SJCRH30 (cell line): ENCODE measurements at places on chromosomes 2 and 18. TPM values are rescaled to one million over a fixed set of nuclear protein-coding genes. Genes with fewer than 3 reads are reported as not detected.
A peak's percentile ranks its signal among the peaks of the same experiment; 100 is the strongest.

The RIT2 gene
- not detected in 2 replicates for total RNA-seq

The CCDC195 gene
- 0.91 and 1.1 TPM in 2 replicates for total RNA-seq

The TUBA4B gene
- total RNA-seq: 0.08 TPM in 1 of 2 replicates, not detected in the other

The UNC80 gene
- total RNA-seq: 6.0 and 7.2 TPM in 2 replicates

- H3K36me3 ChIP-seq: no peaks in the 10 kb centered on the region
- DNase-seq: no peak
- H3K27me3 ChIP-seq: 0 out of 2 replicates have a peak, but pooled peaks cover 4% of the 10 kb centered on the region
- no peak overlapping the region for H3K4me3 ChIP-seq
- H3K27ac ChIP-seq: no peak overlapping the region
Observed at GRCh38 chr2:62186156-62186905, 9.6 kb upstream of the B3GNT2 start.

The CABYR gene
- total RNA-seq: not detected in 2 replicates

GRCh38 chr2:170163411-170164065 is 14.4 kb upstream of the MYO3B start:
- H3K4me1 ChIP-seq: no peaks in the 10 kb centered on the region
- no peak overlapping the region for H3K27ac ChIP-seq
- no peaks in the 10 kb centered on the region for H3K36me3 ChIP-seq
- no peaks in the 10 kb centered on the region for H3K27me3 ChIP-seq
- no peak overlapping the region for H3K4me3 ChIP-seq

GRCh38 chr18:13583576-13584550 is 142.5 kb downstream of the FAM210A start:
- H3K4me1 ChIP-seq: no peaks in the 10 kb centered on the region
- no peak for DNase-seq

DNA sequence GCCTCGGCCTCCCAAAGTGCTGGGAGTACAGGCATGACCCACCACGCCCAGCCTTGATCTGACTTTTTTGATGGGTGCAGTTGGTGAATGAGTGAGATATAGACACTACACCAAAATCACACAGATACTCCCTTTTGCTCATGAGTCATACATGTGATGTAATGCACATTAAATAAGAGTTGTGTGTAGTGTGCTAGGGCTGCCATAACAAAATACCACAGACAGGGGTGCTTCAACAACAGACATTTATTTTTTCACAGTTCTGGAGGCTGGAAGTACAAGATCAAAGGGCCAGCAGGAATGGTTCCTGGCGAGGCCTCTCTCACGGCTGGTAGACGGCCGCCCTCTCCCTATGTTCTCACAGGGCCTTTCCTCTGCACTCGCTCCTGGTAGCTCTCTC is 46.6 kb downstream of the GBX2 start:
- H3K27ac ChIP-seq: no peak overlapping the region
- no peak for DNase-seq
- H3K27me3 ChIP-seq: no peaks in the 10 kb centered on the region
- peaks cover 8% of the 10 kb centered on the region; the same call in 1 of the 2 replicates for H3K36me3 ChIP-seq
- no peak overlapping the region for H3K4me3 ChIP-seq

GRCh38 chr2:181367411-181367810 is 89.8 kb upstream of the ITGA4 start:
- no peaks in the 10 kb centered on the region for H3K27me3 ChIP-seq
- no peak overlapping the region for H3K4me3 ChIP-seq
- no peak for DNase-seq
- H3K27ac ChIP-seq: no peak overlapping the region

The IL18RAP gene
- total RNA-seq: not detected in 2 replicates

- DNase-seq: no peak
- H3K4me1 ChIP-seq: no peaks in the 10 kb centered on the region
- H3K27ac ChIP-seq: no peak overlapping the region
- no peaks in the 10 kb centered on the region for H3K27me3 ChIP-seq
- H3K4me3 ChIP-seq: no peak overlapping the region
Observed at GRCh38 chr2:170087413-170087793, 90.5 kb upstream of the MYO3B start.

- no peak overlapping the region for H3K27ac ChIP-seq
- no peaks in the 10 kb centered on the region for H3K27me3 ChIP-seq
- H3K4me3 ChIP-seq: peak overlapping the region; percentile 8; the same call in 1 of the 2 replicates
- peak; percentile 53 for DNase-seq
- H3K36me3 ChIP-seq: 0 out of 2 replicates have a peak, but pooled peaks cover 7% of the 10 kb centered on the region
Observed at GRCh38 chr2:170690640-170691039, 24.5 kb upstream of the SP5 start.

The TOGARAM2 gene
- 0.41 and 0.73 TPM in 2 replicates for total RNA-seq

GRCh38 chr2:55901941-55902340 is 21.6 kb downstream of the EFEMP1 start:
- H3K4me1 ChIP-seq: no peaks in the 10 kb centered on the region
- no peaks in the 10 kb centered on the region for H3K27me3 ChIP-seq
- H3K27ac ChIP-seq: no peak overlapping the region
- no peak overlapping the region for H3K4me3 ChIP-seq

DNA sequence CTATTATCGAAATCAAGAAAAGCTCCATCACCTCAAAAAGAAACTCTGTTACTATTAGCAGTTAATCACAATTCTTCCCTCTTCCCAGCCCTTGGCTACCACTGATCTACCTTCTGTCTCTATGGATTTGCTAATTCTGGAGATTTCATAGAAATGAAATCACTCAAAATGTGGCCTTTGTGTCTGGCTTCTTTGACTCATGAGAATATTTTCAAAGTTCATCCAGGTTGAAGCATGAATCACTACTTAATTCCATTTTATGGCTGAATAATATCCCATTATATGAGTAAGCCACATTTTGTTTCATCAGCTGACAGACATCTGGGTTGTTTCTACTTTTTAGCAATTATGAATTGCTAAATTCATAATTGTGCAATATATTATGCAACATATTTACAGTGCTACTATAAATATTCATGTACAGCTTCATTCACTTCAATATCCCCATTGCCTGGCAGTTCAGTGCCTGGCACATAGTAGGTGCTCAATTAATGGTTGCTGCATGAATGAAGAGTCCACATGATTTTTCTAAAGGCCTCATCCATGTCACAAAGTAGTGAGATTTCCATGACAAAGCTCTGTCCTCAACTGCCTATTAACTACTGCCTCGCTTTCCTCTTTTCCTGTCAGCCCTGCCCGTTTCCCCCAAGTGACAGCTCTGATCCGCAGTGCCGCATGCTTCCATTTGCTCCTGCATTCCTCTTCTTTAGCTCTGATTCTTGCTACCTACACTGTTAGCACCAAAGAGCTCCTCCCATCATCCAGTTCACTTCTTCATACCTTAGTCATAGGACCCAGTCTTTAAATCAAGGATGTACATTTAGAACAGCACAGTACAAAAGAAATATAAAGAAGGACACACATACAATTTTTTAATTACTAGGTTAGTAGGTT is 32.8 kb downstream of the CCDC93 start:
- no peak for DNase-seq
- no peaks in the 10 kb centered on the region for H3K27me3 ChIP-seq
- H3K4me3 ChIP-seq: no peak overlapping the region
- H3K36me3 ChIP-seq: peaks cover 10% of the 10 kb centered on the region; the same call in 1 of the 2 replicates
- no peaks in the 10 kb centered on the region for H3K4me1 ChIP-seq
- no peak overlapping the region for H3K27ac ChIP-seq
